T47D (cell line): ENCODE measurements at places on chromosomes 5 and 9.

- DNase-seq = no peak
Measured at GRCh38 chr5:71528206-71528605, 58.9 kb upstream of the MCCC2 start.

DNA sequence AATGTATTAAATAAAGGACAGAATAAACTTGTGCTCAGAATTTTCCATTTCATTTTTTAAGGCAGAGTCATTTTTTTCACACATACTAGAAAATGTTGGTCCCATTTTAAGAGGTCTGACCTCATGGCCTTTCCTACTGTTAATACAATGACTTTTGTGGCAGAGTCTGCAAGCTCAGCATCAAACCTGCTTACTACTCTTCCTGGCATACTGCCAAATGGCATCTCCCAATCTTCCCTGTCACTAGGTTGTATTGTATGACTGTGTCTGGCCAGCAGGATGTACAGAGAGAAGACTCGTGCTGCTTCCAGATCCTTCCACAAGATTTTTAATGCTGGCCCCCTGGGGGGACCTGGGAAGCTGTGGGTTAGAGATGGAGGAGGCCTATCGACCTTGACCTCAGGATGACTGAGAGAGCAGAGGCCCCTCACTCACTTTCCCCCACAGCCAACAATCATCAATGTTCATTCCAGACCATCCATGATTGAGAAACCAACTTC lies 64.7 kb downstream of the BARX1 start:
- DNase-seq = no peak

- no peak for DNase-seq
Measured at GRCh38 chr9:104961701-104962359, 33.9 kb upstream of the ABCA1 start.

- DNase-seq = no peak
Measured at GRCh38 chr9:70044490-70045307, 1.1 kb downstream of the MAMDC2 start.

GRCh38 chr9:124394167-124394566 lies 21.1 kb downstream of the PSMB7 start:
- no peak for DNase-seq

DNA sequence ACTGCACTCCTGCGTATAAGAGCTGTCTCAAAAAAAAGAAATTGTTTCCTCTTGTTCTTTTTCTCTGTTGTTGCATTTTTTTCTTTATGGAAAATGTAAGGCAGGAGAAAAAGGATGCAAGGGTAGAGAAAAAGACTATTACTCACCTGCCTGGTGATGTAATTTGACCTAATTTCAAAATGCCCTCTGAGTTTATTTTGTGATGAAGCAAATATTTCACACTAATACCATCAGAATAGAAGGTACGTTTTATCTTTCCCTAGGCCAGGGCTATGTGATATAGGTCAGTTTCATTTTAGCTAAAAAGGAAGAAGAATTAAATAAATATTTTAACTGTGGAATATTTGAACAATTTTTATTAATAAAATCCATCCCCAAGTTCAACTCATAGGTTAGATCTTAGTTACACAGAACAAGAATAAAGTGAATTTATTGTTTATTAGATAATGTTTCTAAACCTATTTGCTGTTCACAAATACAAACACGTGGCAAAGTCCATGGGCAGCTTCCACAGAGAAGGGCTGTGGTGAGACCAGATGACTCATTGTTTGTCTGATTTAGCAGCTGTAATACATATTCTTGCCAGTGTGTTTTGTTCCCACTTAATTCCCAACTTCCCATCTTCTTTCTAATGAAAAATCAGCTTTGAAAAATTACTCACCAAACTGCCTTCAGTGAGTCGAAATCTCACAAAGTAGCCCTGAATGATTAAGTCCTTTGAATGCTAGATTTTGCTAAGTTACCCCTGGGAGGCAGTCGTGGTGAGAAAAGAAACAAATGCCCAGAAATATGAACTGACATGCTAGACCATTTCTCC lies 52.8 kb upstream of the CCDC112 start:
- DNase-seq = no peak

DNA sequence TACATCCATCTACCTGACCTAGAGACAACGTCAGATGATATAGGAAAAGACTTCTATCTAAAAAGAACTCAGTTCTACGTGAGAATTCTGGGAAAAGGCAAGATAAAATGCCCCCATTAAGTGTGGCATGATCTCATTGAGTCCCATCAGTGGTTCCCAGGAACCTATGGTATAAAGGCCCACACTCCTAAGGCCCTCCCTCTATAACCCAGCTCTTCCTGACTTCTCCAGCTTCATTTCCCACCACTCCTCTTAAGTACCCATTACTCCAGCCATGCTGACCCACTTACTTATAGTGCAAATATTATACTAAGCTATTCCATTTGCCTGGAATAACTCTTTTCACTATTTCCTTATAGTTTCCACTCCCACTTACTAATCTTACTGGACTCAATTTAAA lies 95.4 kb upstream of the NR5A1 start:
- no peak for DNase-seq

DNA sequence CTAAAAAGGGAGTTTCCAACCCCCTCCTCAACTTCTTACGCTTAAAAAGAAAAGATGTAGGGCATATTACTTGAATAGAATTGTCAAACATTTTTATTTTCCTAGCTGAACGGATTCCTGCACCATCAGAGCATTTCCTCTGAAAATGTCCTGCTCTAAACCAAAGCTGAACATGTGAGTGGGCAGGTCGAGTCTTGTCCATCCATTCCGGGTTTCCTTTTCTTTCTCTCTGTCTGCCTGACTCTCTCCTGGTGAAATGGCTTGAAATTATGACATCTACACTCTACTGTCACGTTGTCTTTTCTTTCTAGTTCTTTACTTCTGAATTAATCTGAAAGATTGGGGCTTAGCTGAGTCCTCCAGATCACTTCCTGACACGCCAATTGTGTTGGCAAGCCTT lies 39.2 kb upstream of the PTPN3 start:
- no peak for DNase-seq
